ENCODE measurements at places on chromosomes 2 and 18.

- DNase-seq, result no peak
These were observed 290.8 kb downstream of the PRKCE start for GRCh38 chr2:45942237-45942738.

GRCh38 chr2:205387350-205388055 is 294.8 kb upstream of the NRP2 start:
- DNase-seq, result no peak

- no peak for DNase-seq
These were observed 85.6 kb upstream of the ETAA1 start for GRCh38 chr2:67311536-67311935.

DNA sequence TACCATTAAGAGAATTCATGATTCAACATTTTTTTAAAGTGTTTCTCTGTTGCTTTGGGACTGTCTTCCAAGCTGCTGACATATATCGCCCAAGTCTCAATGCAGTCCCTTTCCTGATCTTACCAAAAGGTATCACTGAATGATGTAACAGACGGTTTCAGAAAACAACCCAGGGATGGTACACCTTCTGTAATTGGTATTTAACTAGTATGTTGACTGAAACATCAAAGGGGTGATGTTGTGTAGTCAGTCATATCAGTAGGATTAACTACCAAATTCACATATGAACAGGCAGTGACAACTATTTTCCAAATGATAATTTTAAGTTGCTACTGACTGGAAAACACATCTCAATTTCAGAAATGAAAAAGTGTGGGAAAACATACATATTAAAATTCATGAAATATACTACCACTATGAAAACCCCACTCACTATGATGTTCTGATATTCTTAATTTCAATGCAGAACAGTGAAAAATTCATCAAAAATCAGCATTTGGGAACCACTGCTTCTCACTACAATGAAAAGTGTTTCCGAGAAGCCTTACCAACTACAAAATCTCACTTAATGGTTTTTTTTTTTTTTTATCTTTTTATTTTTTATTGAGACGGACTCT is 59.8 kb downstream of the MEMO1 start:
- no peak for DNase-seq

- DNase-seq, result no peak
These were observed 215.1 kb upstream of the LRRTM4 start for GRCh38 chr2:77737236-77737635.

DNA sequence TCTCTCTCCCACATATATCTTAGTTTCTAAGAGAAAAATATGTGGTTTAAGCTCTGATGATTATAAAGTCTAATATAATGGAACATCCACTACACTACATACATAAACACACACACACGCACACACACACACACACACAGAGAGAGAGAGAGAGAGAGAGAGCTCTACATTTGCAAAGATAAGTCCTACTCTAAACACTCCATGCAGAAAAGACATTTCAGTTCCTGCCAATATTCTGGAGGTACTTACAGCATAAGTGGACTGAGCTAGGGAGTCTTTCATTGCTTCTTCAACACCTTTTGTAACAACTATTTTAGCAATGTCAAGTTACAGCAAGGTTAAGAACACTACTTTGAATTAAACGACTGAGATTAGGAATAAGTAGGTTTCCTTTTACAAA is 80.1 kb downstream of the FIGN start:
- DNase-seq, result no peak

GRCh38 chr2:193627187-193627926 is 1432.6 kb upstream of the TMEFF2 start:
- DNase-seq, result peak; percentile 25
